ENCODE measurements at places on chromosomes 12 and 14. TPM values are rescaled to one million over a fixed set of nuclear protein-coding genes. Genes with fewer than 3 reads are reported as not detected.

DNA sequence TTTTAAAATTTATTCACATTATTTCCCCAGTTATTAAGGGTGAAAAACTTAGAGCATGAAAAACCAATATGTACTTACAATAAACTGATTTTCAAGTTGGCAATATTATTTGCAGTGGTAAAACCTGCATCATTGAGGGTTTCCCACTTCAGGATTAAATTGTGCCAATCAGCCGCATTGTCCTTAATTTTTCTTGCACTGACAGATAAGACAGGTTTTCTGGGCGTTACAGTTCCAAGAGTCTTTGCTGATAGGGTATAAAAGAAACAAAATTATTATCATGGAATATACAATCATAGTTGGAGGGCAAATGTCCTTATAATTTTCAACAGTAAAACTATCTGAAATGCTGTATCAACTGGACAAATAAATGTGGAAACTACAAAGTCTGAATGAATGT is 3.3 kb downstream of the CINP start:
- H3K27me3 ChIP-seq, result no peaks in the 10 kb centered on the region
- no peak overlapping the region for H3K27ac ChIP-seq
- no peak overlapping the region for H3K4me3 ChIP-seq
- no peak for DNase-seq

- H3K4me1 ChIP-seq, result peaks cover 37% of the 10 kb centered on the region
- no peaks in the 10 kb centered on the region for H3K36me3 ChIP-seq
- H3K27me3 ChIP-seq, result no peaks in the 10 kb centered on the region
- no peak overlapping the region for H3K27ac ChIP-seq
These were observed 33.7 kb upstream of the EML1 start for GRCh38 chr14:99759546-99759925.

DNA sequence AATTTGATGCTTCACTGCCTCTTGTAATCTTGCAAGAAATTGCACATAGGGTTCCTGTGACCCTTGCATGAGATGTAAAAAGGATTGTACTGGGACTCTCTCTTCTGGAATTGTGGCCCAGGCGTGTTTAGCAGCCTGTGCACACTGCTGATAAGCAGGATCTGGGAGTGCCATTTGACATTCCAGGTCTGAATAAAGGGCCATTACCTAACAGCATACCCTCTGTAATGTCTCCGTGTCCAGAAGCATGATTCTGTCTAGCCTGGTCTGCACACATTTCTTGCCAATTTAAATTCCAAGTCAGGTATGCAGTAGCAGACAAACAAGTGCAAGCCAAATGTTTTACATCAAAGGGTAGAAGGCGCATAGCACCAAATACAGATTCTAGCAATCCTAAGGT is 18.1 kb upstream of the MAPKAPK5 start:
- no peaks in the 10 kb centered on the region for H3K36me3 ChIP-seq
- H3K27me3 ChIP-seq, result no peaks in the 10 kb centered on the region
- H3K4me3 ChIP-seq, result no peak overlapping the region
- DNase-seq, result no peak
- H3K4me1 ChIP-seq, result no peaks in the 10 kb centered on the region
- H3K27ac ChIP-seq, result peak overlapping the region; percentile 36

DNA sequence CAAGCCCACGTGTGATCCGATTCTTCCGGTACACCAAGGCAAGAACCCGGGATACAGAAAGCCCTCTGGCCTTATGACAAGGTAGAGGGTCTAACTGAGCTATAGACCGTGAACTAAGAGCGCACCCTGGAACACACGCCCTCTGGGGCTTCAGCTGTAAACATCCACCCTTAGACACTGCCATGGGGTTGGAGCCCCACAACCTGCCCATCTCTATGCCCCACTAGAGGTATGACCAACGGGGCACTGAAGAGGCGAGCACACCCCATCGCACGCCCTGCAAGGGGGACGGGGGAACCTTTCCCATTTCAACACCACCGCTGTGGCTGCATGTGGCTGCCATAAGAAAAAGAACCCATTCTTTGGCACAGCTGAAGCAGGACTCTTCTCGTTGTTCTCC is 1206.0 kb upstream of the TMEM132C start:
- DNase-seq, result no peak
- H3K4me1 ChIP-seq, result no peaks in the 10 kb centered on the region
- H3K27ac ChIP-seq, result no peak overlapping the region
- no peaks in the 10 kb centered on the region for H3K27me3 ChIP-seq

DNA sequence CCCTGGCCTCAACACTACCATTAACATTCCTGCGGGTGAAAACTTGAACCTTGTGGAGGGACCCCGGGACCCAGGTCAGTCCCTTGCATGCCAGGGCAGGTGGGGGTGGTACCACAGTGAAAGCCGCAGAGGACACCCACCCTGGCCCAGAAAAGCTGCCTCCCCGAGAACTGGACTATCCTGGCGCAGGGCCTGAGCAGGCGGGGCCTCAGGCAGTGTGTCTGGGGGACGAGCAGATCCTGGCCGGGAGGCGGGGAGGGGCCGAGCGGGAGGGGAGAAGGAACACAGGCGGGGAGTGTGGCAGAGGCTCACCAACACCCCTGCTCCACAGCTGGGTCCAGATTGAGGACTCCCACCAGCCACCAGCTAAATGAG is 10.0 kb downstream of the AHNAK2 start:
- H3K27me3 ChIP-seq, result no peaks in the 10 kb centered on the region
- peak overlapping the region; percentile 39 for H3K27ac ChIP-seq
- H3K4me3 ChIP-seq, result peak overlapping the region; percentile 60
- H3K36me3 ChIP-seq, result no peaks in the 10 kb centered on the region

DNA sequence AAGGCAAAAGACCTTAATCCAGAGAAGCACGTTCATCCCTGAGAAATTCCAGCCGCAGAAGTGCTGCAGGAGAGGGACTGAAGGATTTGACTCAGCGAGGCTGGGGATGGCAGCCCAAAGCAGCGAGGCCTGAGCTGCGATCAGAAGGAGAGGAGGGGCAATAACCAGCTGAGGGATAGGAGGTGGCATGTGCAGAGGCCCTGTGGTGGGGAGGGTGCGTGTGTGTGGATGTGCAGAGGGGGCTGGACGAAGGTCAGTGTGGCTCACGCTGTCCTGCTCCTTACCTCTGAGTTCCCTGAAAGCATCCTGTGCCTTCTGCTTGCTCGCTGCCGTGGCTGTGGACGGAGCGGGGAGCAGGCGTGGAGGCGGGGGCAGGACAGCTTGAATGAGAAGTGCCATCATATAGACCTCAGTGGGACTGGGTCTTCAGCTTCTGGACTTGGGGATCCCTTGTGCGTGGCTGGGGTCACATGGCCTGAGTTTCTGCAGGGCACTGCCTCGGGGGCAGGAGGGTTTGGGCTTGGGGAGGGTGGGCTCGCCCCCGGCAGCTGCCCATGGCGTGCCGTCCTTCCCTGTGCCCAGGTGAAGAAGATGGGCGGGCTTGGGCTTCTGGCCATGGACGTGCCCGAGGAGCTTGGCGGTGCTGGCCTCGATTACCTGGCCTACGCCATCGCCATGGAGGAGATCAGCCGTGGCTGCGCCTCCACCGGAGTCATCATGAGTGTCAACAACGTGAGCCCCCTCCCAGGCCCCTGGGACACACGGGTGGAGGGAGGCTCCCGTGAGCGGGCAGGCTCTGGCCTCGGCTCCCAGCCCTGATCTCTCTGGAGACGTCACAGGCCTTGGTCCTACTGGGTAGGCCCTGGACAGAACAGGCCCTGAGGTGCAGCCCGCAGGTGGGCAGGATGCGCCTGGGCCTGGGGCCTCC is 11.0 kb downstream of the ACADS start:
- no peak overlapping the region for H3K4me3 ChIP-seq
- H3K27me3 ChIP-seq, result no peaks in the 10 kb centered on the region
- peaks cover 19% of the 10 kb centered on the region for H3K36me3 ChIP-seq
- no peaks in the 10 kb centered on the region for H3K4me1 ChIP-seq
- no peak for DNase-seq

Gene SLC5A8
- not detected for total RNA-seq

All from heart right ventricle (tissue), 16 donors.